ENCODE measurements at places on chromosomes 11 and 22.

- DNase-seq, result no peak
These were observed 6.3 kb upstream of the FXYD2 start for GRCh38 chr11:117830674-117831351.

DNA sequence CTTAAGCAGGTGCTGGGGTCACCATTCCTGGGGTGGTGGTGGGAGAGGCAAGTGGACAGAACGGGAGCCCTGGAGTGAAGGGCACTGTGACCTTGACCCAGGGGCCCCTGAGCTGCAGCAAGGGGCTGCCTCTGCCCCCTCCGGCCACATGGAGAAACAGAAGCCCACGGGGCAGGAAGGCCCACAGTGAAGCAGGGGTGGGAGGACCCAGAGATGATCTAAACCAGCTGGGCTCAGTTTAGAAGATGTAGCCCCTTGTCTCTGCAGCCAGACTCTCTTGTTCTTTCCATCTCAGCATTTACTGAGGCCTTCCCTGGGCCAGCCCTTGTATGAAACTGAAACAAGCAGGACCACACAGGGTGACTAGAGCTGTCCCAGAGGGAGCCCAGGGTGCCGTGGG is 30.5 kb downstream of the WNT11 start:
- DNase-seq, result no peak

DNA sequence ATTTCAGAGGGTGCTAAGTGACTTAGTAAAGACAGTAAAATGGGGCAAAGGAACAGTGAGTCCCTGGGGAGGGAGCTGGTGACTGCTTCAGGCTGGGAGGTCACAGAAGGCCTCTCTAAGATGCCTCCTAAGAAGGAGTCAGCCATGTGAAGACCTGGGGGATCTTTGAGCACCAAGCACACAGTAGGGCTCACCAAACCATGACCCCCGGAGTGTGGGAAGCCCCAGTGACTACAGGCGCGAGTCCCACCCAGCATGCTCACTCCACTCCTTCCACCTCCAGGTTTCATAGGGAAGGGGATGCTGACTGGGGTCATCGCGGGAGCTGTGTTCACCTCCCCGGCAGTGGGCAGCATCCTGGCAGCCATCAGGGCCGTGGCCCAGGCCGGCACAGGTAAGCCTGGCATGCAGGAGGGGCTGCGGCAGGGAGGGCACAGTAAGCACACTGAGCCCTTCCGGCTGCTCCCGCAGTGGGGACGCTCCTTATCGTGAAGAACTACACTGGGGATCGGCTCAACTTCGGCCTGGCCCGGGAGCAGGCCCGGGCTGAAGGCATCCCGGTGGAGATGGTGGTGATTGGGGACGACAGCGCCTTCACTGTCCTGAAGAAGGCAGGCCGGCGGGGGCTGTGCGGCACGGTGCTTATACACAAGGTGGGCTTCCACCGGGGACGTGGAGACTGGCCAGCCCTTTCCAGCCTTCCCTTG is 5.9 kb downstream of the TKFC start:
- no peak for DNase-seq

DNA sequence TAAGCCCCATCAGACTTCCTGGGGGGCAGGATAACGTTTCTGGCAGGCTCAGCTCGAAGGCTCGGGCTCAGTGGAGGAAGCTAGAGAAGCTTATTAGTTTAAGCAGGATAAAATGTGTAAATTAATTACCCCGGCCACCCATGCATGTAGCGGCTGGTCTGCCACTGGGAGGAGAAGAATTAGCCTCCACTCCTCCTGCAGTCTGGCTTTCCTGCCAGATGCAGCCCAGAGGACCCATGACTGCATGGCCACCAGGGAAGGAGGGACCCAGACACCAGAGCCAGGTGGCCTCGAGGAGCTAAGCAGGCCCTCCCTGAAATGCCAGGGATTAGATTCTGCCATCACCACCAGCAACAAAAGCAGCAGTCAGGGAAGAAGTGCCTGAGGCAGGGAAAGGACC is 32.3 kb downstream of the TRIM29 start:
- no peak for DNase-seq

DNA sequence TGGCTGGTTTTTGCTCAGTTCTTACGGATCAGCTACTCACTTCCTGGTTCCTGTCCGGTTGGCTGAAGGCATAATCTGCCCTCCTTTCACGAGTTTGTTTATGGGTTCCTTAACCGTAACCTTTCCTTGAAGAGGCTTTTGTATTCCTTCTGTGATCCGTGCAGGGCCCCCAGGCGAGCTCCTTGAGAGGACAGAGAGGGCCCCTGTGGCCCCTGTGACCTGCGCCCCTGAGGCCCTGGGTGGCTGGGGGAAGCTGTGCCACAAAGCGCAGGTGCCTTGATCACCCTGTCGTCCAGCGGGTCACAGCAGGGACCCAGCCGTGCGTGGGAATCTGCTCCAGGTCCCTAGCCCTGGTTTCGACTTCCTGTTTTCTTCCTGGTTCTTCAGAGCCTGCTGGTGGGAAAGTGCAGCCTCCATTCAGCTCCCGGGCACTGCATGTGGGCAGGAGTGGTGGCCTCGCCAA is 27.8 kb upstream of the FADD start:
- no peak for DNase-seq

DNA sequence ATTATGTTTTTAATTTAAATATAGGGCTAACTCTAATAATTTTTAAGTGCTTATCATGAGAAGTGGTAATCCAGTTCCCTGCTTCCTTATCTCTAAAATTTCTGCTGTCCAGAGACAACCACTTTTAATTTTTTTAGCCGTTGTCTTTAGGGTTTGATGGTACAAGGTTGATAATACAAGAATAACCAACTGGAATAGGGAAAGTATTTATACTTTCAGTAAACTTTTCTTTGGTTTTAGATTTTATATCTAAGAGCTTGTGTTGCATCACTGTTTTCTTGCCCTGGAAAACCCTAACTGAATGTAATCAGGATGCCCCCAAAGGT is 46.5 kb upstream of the ADORA2A start:
- no peak for DNase-seq

DNA sequence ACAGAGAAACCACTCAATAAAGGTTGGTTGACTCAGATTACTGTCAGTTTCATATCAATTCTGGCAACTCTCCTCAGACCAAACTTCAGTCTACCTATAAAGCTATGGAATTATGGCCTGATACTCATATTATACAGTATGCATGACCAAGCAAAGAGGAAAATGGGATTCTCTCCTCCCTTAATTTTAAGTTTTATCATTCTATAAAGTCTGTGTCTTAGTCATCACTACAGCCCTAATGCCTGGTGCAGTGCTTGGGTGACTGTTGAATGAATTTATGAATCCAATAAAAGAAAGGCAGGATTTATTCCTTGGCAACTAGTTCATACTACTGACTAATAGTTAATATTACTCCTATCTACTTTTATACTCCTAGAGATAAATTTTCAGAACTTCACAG is 37.6 kb upstream of the GRAMD1B start:
- no peak for DNase-seq

- DNase-seq, result no peak
These were observed 753 bp downstream of the PTPN5 start for GRCh38 chr11:18790883-18791206.

DNA sequence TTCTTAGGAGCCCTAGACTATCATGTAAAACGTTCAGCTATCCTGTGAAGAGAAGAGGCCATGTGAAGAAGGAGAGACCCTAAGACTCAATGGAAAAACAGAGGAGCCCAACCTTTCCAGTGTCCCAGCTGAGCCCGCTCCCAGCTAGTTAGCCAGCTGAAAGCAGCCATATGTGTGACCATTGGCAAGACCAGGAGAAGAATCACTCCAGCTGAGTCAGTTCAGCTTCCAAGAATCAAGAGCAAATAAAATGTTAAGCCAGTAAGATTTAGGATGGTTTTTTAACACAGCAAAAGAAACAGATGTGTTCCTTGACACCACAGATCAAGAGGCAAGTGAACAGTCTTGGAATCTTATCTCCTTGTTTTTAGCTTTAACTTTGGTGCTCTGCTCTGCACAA is 108.0 kb downstream of the CCDC81 start:
- no peak for DNase-seq

GRCh38 chr11:57444362-57445121 is 15.8 kb upstream of the RTN4RL2 start:
- DNase-seq, result no peak

- no peak for DNase-seq
These were observed 38.7 kb downstream of the MRTFA start for GRCh38 chr22:40597526-40598430.

- no peak for DNase-seq
These were observed 49.6 kb downstream of the CNTF start for GRCh38 chr11:58671983-58672633.

- DNase-seq, result no peak
These were observed 8.3 kb downstream of the RELT start for GRCh38 chr11:73384531-73384871.

GRCh38 chr22:40853961-40854360 is 2.5 kb downstream of the ST13 start:
- no peak for DNase-seq

DNA sequence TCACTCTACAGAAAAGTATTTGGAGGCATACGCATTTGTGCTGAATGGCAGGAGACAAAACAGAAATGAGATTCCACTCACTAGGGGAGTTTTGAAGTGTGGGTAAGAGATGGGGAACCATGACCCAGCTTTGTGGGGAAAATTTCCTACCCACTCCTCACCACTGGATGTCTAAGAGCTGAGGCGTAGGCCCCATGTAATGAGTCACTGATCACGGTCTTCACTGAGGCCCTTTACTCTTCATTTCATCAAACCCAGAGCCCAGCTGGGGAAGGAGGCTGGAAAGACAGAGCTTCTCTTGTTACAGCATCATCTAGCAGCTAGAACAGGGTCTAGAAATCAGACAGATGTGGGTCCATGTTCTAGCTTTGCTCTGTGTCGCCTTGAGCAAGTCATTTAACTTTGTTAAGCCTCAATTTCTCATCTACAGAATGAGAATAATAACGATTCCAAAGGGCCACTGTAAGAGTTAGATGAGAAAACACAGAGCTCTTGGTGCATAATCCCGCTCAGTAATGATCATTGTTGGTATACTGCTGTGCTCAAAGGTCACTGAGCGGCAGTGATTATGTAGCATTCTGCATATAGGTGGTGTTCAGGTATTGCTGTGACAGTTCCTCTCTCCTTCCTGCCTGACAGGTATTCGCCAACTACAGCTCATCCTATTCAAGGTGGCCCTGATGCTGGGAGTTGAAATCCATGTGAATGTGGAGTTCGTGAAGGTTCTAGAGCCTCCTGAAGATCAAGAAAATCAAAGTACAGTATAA is 97.2 kb downstream of the MICAL2 start:
- DNase-seq, result no peak

DNA sequence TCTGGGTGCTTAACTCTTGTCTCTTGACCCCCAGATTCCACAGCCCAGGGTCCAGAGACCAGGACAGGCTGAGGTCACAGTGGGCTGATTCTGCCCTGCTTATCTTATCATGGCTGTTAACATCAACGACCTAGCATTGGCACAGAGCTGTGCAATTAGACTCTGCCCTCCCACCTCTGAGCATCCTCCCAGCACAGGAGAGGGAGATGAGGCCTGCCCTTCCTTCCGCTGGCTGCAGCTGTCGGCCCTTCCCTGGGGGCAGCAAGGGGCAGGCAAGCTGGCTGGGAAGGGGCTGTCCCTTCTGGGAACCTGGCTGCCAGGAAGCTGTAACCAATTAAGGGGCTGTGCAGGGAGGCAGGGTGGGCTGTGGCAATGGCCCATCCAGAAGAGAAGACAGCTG is 22.5 kb downstream of the LRRC10B start:
- no peak for DNase-seq

DNA sequence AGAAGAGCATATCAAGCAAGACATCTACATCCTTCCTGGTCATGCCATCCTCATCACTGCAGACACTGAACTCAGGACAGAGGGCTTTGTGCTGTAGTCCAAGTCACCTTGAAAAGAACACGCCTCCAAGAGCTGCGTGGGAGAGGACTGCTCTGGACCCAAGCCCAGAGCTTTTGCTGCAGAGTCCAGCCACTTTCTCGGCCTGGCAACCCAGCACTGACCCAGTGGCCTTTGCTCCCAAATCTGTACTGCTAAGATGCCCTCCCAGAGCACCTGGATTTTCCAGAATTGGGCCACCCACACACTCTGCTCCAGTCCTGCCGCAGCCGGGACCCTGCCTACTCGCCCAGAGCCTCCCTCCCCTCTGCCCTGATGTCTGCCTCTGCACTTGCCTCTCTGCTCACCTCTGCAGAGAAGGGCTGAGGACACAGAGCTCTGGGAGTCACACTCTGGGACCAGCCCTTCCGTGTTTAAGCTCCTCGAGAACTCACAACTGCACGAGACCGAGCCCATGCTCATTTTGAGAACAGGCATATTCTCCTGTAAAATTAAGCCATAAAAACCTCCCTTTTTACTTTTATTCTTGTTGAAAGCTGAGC is 83.8 kb upstream of the CSNK2A3 start:
- DNase-seq, result no peak

DNA sequence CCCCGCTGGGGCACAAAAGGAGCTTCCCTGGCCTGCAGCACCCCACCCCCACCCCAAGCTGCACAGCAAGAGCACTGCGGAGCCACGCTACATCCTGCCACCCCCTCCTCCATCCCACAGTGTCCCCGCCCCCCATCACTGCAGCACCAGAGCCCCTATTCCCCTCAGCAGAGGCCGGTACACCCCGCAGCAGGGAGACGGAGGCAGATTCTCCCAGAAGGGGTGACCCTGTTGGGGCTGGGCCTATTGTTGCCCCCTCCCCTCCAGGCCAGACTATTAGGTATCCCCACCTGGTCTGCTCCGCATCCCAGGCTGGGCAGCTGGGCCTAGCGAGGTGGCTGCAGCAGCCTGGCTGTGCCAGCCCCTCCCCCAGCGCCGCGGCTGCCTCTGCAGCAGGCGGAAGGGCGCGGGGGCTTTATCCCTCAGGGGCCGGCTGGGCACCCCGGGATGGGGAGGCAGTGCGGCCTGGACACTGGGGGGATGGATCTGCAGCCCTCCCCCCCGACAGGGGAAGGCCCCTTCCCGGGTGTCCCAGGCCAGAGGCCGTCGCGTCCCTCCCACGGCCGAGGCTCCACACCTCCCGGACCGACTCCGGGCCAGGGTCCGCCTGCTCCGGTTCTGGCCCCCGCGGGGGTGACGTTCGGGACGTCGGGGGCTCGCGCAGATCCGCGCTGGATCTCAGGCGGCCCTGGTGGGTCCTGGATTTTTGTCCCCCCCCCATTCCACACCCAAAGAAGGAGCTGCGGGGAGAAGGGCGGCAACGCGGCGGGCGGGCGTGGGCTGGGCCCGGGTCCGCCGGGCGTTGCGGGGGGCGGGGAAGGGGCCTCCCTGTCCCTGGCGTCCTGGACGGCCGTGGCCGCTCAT is 943 bp downstream of the DUSP8 start:
- no peak for DNase-seq

Measured in stimulated activated CD4-positive, alpha-beta T cell treated with anti-CD3 and anti-CD28 coated beads, TNF-alpha, amount 100 ng/mL, for 1 hour (primary cell).